A673 (cell line): ENCODE measurements at places on chromosomes 3 and 15. TPM values are rescaled to one million over a fixed set of nuclear protein-coding genes. Genes with fewer than 3 reads are reported as not detected.

DNA sequence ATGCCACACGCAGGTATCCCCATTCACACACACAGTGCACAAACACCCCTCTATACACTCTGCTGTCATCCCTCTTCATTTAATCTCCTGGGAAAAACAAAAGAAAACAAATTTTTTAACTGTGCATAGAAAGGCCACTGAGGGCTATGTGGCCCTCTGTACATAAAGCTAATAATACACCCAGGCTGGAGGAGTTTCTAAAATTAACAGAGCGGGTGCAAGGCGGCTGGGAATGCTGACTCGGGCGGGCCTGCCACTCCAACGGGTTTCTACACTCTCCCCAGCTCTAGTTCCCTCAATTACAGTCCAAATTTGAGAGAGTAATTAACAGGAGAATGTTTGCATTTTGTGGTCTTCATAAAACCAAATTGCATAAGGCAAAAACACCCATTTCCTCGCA, 23.1 kb downstream of the HCN4 start:
- no peak for DNase-seq

The MEF2A gene
- total RNA-seq = 26.4 and 29.5 TPM in 2 replicates

- DNase-seq = no peak
These were observed 25.8 kb upstream of the RSL24D1 start for GRCh38 chr15:55222588-55222987.

The CPLX3 gene
- total RNA-seq = 0.17 and 0.28 TPM in 2 replicates

GRCh38 chr3:129027544-129027880, 26.4 kb downstream of the EFCC1 start:
- DNase-seq = no peak
